ENCODE measurements at places on chromosomes 11 and 22.

- no peak for DNase-seq
Measured at GRCh38 chr11:4865855-4866254, 15.8 kb upstream of the OR51T1 start.

DNA sequence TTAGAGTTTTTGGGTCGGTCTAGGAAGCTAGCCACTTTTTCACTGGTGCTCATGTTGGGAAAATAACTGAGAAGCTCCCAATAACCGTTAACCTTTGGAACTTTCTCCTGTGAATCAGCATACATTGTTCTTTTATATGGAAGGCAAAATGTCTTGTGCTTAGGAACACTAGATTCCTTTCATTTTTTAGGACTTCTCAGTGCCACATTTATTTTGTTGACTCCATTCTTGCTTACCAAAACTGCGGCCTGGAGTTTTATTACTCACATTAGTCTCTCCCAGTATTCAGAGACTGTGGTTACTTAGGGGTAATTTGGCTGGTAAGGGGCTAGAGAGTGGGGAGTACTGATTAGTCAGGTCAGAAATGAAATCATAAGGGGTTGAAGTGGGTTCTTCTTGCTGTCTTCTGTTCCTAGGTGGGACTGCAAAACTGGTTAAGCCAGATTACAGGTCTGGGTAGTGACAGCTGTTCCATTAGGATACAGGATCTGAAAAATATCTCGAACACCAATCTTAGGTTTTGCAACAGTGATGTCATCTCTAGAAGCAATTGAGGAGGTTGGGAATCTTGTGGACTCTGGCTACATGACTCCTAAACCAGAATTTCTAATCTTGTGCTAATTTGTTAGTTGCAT, 631.4 kb upstream of the LUZP2 start:
- DNase-seq, result no peak

DNA sequence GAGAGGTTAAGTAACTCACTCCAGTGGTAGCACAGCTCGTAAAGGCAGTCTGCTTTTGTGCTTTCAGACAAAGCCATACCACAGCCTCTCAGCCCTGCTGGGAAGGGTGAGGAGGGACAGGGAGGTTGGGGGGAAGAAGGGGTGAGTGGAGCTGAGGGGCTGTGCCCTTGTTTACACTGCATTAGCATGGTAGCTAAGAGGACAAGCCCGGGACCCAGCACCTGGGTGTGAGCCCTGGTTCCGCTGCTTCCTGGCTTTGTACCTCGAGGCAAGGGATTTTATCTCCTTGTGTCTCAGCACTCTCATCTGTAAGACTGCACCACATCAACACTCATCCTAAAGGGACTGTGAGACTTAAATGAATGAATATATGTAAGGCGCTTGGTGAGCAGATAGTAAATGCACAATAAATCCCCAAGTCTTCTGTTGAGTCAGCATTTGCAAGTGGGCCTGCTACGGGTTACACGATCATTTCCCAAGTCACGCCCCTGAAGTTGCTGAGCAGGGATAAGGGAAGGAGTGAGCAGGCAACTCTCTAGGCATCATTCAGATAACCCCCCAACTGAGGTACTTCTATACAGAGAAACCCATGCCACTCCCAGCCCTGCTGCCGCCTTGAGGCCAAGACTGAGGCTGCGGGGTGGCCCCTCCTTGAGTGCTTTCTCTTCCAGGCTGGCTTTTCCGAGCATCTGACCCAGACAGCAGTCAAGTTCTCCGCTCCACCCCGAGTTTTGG, 7.5 kb downstream of the RASD2 start:
- DNase-seq, result no peak

DNA sequence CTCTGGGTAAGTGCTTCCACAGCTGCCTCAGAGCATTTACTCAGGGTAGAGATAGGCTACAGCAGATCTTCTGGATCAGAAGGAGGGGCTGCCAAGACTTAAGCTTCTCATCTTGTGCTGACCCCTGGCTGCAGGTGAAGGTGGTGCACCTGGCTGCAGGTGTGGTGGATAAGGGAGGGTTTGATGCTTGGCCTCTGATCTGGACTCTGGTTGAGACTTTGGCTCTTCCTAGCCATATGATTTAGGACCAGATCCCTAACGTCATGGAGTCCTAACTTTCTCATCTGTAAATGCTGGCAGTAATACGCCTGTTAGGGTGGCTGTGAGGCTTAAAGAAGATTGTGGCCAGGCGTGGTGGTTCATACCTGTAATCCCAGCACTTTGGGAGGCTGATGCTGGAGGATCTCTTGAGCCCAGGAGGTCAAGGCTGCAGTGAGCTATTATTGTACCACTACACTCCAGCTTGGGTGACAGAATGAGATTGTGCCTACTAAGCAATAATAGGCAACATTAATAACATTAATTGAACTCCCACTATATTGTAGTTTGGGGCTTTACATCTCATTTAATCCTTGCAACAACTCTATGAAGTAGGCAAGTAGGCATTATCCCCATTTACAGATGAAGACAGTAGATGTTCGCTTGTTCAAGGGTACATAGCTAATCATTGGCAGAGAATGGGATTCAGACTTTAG, 10.7 kb downstream of the DTX4 start:
- no peak for DNase-seq

- no peak for DNase-seq
Measured at GRCh38 chr11:115893461-115894099, 389.4 kb upstream of the CADM1 start.

DNA sequence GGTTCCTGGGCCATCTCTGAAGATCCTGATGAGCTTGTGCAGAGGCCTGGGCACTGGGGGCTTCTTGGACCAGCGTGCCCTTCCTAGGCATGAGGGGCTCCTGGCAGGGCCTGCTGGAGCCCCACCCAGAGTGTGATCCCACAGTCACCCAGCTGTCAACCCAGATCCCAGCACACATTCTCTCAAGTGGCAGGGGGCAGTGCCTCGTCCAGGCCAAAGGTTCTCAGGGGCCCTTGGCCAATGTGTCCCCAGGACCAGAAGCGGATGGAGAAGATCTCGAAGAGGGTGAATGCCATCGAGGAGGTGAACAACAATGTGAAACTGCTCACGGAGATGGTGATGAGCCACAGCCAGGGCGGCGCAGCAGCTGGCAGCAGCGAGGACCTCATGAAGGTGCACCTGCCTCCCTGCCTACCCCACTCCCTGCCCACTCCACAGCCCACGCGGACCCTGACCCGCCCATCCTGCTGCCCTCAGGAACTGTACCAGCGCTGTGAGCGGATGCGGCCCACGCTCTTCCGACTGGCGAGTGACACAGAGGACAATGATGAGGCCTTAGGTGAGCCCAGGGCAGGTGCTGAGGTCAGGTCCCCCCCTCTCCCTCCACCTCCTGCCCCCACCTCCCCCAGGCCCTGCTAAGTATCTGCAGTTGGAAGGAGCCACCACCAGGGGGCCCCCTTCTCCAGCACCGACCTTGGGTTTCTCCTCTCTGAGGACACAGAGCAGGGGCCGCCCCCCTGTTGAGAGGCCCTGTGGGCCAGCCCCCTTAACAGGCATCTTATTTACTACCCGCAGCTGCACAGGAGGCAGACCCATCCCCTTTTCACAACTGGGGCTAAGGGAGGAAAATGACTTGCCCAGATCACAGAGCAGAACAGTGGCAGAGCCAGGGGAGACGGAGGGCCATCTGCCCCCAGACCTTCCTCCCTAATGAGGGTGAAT, 14.7 kb downstream of the GGA1 start:
- peak; percentile 70 for DNase-seq

DNA sequence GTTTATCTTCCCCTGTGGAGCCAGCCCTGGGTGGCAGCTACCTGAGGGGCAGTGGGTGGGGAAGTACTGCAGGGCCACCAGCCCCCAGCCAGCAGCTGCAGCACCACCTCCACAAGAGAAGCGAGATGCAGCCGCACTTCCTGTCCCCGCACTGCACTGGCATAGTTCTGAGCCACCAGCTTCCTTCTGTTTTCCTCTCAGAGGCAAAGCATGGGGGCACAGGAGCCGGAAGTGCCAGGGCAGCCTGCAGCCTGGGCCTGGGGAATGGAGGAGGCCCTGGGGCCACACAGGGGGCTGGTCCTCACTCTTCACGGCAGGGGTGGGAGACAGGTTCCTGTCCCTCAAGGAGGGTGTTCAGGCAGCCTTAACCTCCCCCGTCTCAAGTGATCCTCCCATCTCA, 11.9 kb upstream of the SH3BP1 start:
- DNase-seq, result no peak

DNA sequence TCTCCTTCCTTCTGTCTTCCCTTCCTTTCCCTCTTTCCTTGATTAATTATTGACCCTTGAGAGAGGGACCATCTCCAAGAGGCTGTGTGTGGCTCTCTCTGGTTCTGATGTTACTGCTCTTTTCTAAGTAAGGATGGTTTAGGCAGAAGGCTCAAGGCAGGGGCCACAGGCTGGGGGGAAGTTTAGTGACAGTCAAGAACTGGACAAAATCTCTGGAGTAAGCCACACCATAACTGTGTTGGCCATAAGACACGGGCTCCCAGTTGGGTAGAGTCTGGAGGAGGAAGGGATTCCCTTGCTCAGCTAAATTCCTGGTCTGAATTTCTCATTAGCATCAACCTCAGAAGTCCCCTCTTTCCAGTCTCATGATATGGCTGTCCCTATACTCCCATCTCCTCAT, 74.7 kb downstream of the BUD13 start:
- DNase-seq, result no peak

- DNase-seq, result no peak
Measured at GRCh38 chr22:49179175-49179574, 648.5 kb downstream of the BRD1 start.

All from uterus (tissue), 4 donors.